COR-L47 (cell line): ENCODE measurements at places on chromosomes 2 and 18.

DNA sequence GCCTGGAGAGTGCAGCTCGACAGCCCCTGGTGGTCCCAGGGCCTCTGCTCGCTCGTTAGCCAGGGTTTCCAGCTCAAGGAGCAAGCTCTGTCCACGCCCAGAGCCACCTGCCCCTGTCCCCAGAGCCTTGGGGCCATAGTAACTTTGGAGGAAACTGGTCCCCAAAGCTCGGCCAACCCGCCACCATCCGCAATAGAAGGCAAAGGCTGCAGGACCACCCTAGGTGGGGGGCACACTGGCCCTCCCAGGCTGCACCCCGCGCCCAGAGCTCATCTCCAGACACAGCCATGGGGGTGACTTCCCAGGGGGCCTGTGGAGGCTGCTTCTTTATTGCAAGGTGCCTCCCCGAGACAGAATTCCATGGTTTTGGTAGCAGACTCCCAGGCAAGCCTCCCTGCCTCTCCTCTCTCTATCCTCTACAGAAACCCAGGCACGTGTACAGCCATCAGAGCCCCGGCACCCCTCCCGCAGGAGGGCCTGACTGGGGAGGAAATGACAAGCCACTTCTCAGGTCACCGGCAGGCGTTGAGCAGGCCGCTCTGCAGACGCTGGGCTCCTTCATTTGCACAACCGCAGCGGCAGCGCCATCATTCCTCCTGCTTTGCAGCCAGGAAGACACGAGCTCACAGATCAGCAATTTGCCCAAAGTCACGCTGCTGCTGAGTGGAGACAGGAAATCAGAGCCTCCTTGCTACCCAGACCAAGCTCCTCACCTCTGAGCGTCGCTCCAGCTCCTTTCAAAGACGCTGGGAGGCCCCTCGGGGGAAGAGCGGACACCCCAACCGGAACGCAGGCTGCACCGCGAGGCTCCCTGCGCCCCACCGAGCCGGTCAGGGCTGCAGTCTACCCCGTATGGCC, 80.2 kb downstream of the NDUFA10 start:
- DNase-seq = no peak

DNA sequence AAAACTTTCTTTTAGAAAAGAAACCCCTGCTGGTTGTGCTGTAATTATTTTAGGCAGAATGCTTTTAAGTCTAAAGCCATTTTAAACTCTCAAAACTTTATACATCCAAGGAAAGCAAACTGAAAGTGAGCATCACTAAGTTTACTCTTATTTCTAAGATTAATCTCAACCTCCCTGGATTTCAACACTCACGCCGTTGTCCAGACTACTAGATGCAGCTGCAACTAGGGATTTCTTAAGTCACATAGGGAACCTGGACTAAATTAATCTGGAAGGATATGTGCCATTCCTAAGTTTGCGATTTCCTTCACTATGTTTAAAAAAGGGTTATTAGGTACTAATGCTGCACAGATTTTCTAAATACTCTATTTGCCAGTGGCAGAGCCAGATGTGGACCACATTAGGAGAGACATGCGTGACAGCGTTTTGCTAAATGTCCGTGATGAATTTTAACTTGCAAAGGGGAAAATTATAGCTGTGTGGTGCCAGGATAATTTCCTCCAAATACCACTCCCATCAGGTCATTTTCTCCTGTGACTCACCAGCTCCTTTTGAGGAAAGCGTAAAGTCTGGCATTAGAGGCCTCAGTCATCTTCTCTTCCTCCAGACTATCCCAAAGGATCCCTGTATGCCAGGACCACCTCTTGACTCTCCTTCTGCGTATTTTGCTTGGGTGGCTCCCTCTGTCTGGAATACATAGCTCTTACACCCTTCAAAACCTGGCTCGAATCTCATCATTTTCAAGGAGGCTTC, 143.7 kb downstream of the ATL2 start:
- DNase-seq = no peak

- no peak for DNase-seq
Measured at GRCh38 chr2:130310881-130311280, 31.8 kb upstream of the IMP4 start.

DNA sequence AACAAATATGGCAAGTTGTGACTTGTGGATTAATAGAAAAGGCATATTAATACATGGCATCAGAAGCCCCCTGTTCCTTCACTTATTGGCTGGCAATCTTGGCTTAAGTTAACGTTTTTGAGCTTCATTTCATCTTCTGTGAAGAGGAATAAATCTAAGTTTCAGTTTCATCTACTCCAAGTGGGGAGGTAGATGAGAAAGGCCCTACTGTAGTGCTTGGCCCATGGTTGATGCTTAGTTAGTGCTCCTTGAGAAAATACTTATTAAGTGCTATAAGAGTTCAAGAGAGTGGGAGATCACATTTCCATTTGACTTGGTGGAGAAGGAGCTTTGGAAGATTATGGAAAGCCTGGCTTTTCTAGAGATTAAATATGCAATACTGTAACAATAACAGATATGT, 244.3 kb downstream of the BABAM2 start:
- no peak for DNase-seq

DNA sequence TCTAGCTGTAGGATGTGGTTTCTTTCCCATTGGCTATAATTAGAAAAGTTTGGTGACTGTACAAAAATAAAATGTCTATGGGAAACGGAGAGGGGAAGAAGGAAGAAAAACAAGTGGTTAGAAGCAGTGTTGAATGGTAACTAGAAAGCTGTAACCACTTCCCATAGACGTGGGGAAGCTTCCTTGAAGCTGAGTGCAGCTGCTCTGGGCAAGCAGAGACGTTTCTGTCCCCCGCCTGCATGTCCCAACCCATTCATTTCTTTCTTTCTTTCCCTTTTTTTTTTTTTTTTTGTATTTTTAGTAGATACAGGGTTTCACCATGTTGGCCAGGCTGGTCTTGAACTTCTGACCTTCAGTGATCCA, 367.8 kb upstream of the HS6ST1 start:
- DNase-seq = no peak

DNA sequence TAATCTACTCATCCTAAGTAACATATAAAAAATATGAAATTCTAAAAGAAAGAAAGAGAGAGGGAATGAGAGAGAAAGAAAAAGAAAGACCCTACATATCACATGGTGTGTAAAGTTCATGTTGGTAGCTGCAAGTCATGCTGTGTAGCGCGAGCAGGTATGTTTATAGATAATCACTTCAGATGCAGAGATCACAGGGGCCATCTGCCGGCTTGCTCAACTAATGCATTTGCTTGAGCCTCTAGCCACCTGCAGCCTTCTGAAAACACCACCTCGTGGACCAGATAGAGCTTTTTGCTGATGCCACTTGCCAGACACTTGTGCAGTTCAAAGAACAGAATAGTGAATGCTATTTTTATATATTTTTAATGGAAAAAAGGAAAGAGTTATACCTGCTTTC, 37.6 kb downstream of the CDH7 start:
- peak; percentile 77 for DNase-seq

DNA sequence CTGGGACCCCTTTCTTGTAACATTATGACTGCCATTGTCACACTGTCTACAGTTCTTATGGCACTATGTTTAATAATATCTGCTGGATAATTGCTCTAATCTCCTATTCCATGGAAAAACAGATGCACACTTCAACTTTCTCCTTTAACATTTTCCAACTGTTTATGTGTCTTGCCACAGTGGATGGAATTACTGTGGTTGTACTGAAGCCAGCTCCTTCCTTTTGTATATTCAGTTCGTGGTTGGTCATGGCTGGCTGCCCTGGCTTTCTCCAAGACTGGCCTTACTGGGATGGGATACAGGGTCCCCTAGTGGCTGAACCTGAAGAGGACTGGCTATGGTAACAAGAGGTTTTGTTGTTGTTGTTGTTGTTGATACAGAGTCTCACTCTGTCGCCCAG, 113.9 kb downstream of the SS18 start:
- DNase-seq = no peak

GRCh38 chr2:98419544-98419943, 25.1 kb upstream of the INPP4A start:
- DNase-seq = peak; percentile 3

- no peak for DNase-seq
Measured at GRCh38 chr2:220365023-220365422, 737.6 kb downstream of the SLC4A3 start.

DNA sequence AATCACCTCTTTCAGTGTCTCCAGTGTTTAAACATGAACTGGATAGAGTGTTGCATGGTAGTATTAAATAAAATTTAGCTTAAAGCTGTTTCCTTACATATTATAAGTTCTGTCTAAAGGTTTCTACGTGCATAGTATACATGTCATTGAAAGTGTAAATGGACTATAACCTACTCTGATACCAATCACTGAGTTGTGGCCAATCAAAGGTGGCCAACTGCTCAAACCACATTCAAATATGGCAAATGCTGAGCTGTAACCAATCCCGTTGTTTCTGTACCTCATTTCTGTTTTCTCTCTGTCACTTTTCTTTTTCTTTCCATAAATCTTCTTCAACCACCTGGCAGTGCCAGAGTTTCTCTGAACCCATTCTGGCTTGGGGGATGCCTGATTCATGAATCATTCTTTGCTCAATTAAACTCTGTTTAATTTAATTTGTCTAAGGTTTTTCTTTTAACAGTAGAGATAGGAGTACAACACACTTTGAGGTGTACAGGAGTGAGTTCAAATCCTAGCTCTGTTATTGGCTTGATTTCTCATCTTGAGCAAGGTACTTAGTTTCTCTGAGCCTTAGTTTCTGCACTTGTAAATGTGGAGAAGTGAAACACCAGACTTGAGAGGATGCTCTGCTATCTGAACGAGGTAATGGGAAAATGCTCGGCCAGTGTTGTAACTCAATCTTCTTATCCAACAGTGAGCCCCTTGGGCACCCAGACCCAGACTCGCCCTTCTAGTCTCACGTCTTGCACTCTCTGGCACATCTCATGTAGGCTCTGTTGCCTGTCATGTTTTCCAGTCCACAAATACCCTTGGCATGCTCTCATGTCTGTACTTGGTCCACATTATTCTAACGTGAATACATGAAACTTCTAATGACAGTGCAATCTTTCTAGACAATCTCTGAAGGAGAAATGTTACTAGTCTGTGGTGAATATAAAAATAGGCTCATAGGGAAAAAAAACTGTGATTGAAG, 228.0 kb downstream of the PIK3C3 start:
- no peak for DNase-seq

DNA sequence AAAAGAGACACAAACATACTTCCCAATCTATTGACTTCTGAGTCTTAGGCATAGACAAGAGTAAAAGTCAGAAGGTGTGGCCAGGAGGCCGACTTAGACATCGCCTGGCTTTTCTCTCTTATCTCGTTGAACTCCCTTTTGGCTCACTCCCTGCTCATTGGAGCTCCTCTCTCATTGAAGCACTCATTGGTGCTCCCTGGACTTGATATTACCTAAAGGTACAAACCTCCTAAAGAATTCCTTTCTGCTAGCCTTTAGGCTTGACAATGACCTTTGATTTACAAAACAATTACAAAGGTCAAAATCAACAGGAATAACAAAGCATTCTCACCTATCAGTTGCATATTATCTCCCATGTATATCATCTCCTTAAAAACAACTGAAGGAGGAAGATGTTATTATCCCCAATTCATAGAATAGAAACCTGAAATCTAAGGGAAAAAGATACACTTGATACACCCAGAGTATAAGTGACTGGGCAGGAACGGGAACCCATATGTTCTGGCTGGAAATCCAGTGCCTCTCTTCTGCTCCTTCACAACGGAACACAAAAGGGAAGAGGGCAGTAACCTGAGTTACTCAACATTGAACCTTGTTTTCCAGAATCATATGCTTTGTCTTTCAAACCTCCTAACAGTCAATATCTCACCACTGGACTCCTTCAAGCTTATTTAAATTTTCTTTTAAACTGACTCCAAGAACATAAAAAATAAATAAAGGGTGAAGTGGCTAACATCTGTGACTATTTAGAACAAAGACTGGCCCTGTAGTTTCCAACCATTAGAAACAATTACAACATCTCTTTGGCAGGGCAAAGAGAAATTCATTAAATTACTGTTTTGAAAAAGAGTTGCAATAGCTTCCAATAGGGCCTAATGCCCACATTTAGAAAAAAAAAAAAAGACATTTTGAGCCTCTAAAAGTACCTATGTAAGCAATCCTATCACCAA, 1247.9 kb downstream of the LRP1B start:
- no peak for DNase-seq

- DNase-seq = no peak
Measured at GRCh38 chr18:42105394-42105793, 150.4 kb downstream of the PIK3C3 start.

DNA sequence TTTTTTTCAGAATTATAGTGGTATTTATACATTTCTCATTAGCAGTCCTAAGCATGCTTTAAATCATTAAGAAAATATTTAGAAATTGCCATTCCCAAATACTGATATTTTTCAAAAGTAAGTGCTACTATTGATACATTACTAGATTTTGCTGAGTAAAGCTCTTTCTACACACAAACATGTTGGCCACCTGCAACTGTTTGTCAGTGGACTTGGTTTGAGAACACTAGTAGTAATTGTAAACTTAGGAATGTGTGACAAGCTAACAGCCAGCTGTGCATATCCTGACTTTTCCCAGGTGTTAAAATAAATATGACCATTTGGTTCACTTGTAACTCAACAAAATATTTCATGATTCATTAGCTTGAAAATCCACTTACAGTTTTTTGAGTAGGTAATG, 103.1 kb downstream of the MSTN start:
- DNase-seq = no peak

DNA sequence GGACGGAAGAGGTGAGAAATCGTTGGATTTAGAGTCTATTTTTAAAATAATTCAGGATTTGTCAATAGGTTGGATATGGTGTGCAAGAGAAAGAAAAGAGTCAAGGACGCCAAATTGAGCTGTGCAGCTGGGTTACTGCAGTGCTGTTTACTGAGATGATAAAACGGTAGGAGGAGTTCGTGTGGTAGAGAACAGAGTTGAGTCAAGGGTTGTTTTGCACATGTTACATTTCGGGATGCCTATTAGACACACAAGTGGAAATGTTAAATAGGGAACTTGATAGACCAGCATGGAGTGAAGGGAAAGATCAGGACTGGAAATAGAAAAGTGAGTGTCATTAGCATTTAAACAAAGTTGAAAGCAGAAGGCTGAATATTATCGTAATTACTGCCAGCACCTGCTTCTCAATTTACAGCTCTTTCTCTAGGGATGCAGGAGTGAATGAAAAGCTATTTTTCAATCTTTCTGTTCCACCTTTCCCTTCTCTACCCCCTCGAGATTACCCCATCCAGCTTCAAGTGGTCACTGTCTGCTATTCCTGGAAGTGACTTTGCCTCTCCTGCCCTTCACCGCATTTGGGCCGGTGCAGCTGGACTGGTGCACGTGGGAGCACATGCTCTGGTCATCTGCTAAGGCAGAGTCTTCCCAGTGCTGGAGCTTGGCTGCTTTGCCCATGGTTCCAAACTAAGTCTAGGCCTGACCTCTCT, 30.3 kb downstream of the GPR75 start:
- no peak for DNase-seq

- no peak for DNase-seq
Measured at GRCh38 chr2:173978447-173978846, 13.3 kb upstream of the SP3 start.

GRCh38 chr2:155256803-155257202, 558.3 kb downstream of the KCNJ3 start:
- DNase-seq = no peak
